ENCODE measurements at places on chromosomes 16 and 17.

GRCh38 chr16:57556941-57557541, 14.6 kb downstream of the ADGRG5 start:
- DNase-seq, result no peak

- no peak for DNase-seq
Observed at GRCh38 chr16:71629278-71630016, 3.5 kb downstream of the MARVELD3 start.

DNA sequence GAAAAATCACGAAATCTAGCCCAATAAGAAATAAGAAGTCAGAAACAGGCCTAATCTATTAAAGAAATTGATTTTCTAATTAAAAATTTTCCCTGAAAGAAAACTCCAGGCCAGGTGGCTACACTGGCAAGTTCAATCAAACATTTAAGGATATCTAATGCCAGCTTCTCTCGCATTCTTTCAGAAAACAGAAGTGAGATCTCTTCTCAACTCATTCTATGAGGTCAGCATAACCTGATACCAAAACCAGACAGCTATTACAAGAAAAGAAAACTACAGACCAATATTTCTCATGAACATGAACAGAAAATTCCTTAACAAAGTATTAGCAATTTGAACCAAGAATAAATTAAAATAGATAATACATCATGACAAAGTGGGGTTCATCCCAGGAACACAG, 52.4 kb downstream of the AXIN2 start:
- DNase-seq, result no peak

DNA sequence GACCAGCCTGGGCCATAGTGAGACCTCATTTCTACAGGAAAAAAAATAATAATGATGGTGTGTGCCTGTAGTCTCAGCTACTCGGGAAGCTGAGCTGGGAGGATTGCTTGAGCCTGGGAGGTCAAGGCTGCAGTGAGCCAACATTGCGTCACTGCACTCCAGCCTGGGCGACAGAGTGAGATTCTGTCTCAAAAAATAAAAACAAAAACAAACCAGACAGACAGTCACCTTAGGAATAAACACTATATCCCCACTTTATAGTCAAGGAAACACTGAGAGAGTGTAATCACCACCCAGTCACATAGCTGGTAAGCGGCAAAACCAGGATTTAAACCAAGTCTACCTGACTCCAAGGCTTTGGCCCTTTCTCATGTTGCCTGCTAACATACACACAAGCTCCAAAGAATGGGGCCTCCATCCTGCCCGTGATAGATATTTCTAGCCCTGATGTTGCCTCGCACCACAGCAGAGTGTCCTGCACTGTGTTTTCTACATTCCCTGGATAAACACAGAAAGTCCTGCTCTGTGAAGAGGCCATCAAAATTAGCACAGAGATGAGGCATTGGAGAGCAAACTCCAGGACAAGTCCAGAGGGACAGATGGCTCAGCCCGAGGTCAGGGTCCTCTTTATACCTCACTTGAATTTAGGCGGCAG, 66.1 kb upstream of the SMURF2 start:
- DNase-seq, result no peak

DNA sequence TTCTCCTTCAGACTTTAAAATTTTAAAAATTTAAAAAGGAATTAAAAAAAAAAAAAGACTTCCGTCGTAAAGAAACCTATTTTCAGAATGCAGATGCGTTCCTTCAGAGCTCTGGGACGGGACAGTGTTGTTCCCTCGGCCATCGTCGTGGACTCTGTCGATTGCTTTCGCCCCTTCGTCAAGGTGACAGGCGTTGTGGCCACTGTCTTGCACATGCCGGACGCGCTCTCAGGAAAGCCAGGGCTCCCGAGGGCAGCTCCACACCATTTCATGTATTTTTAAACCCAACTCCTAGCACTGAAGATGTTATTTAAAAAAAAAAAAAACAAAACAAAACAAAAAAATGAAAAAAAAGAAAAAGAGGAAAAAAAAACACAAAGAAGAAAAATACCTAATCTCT, 22.3 kb downstream of the TMC6 start:
- no peak for DNase-seq
